ENCODE measurements at places on chromosomes 2 and 18.

DNA sequence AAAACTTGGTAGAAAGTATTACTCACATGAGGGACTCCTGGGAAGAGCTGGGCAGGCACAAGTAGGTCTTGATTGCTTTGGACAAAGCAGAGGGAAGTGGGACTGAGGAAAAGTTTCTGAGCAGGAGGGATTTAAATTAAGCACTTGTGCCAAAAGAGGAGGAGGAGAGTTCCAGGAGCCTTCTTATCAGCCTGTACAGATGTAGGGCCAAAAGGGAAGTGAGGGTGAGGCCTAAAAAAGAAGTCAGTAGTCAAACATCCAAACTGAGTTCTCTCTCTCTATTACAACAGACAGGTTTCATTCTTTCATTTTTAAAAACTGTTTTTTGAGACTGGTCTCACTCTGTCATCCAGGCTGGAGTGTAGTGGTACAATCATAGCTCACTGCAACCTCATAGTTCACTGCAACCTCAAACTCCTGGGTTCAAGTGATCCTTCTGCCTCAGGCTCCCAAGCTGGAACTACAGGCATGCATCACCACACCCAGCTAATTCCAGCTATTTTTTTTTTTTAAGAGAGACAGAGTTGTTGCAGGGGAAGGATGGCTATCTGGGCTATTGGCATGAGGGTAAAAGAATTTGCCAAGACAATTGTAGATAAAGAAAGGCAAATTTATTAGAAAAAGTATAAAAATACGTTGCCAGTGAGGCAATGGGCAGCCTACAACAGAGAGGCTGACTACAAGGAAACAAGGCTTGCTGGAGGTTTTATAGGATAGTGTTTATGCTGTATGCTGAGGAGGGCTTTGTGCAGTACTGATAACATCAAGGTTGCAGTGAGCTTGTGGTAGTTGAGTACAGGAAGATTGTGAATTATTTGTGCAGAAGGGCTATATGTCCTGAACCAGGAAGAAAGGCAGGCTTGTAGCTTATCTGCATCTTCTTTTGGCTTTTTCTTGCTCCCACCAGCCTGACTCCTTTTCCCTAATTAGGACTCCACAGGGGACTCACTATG lies 29.0 kb downstream of the CFAP210 start:
- DNase-seq = no peak

DNA sequence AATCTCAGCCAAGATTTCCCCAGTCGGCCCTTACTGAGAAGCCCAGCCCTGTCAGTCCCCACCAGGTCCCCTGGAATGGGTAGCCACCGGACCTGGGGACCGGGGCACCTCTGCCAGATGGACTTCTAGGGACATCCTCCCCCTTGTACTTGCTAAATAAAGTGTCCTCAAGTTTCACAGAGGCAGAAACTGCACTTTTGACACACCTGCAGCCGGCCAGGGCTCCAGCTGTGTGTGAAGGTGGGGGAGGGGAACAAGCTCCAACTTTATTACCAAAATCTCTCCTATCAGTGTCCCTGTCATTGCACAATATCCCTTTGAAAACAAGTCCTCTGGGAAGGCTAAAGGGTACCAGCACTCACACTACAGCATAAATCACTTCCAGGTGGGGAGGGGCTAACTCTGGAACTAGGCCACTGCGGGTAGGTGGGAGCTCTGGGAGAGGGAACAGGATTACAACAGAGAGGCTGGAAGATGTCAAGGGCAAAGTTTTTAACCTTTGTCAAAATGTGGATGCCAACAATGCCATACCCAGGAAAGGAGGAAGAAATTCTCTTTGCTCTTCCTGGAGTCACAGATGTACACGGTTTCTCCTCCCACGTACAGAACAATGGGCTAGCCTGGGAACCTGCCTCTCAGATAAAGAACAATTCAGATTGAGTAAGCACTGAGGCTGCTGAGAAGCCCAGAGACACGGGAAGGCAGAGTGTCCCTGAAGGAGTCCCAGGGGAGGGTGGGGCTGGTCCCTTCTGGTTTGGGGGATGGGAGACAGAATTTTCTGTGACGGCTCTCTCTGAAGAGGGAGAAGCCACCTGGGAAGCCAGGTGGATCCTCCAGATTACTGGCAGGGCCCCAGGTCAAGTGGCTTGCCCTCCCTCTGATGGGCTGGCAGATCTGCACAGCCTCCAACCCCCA lies 11.0 kb downstream of the SDC1 start:
- no peak for DNase-seq

- DNase-seq = no peak
Observed at GRCh38 chr2:85503851-85504777, 34.9 kb upstream of the MAT2A start.

- DNase-seq = no peak
Observed at GRCh38 chr18:54254265-54254758, 15.0 kb upstream of the POLI start.

- no peak for DNase-seq
Observed at GRCh38 chr2:50448556-50448955, 583.4 kb downstream of the NRXN1 start.

DNA sequence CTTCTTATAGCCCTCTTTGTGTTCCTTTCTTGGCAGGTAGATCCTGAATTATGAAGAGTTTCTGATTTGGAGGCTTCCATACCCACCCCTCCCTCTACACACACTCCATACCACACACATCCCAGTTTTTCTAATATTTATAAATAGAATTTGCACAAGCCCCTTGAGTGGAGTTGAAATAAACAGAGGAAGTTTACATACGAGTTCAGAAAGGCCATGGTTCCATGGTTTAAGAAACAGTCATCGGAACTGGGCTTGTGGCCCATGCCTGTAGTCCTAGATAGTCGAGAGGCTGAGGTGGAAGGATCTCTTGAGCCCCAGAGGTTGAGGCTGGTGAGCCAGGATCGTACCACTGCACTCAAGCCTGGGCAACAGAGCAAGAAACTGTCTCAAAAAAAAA lies 62.7 kb upstream of the TANC1 start:
- no peak for DNase-seq

- no peak for DNase-seq
Observed at GRCh38 chr2:43407935-43408334, 181.5 kb upstream of the ZFP36L2 start.

GRCh38 chr2:199378948-199379650 lies 78.6 kb downstream of the SATB2 start:
- DNase-seq = no peak

DNA sequence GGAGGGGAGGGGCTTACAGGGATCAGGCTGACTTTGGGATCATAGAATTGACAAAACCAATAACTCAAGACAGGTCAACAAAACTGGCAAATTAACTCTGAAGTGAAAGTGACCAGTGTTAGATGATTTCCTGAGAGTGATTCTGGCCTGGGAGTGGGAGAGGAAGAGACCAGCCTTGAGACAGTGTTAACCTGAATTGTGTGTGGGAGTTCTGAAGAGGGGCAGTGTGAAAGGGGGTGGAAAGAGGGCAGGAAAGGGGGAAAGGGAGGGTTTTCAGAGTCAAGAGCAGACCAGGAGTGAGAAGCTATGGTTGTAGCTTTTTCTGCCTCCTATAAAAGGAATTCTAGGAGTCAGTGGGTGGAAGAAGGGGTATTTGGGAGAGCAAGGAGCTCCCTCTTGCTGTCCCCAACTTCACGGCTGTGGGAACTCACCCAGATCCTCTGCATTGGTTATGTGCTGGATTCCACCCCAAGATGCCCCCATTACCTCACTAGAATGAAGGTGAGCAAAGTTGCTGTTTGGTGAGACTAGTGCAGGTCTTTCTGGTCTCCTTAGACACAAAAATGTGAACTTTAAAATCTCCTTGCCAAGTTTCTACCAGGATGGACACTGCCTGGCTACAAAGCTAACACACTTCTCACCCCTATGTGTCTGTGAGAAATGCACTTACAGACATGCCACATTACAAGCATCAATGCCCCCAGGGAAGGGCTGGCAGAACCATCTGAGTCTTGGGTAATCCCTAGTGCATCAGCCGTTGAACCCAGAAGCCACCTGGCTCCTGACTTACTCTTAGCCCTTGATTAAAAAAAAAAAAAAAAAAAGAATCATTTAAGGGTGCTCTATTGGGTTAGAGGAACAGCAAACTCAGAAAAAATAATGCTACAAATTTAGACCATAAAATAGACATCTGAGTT lies 61.6 kb downstream of the BMP10 start:
- no peak for DNase-seq

DNA sequence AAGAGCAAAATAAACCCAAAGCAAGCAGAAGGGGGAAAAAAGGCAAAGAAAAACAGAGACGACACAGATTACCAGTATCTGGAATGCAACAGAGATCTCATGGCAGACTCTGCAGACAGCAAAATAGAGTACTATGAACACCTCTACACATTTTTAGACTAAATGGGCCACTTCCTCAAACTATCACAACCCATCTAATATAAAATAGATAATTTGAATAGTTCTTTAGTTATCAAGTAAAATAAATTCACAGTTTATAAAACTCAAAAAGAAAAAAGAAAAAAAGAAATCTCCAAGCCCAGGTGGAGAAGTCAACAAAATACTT lies 16.6 kb downstream of the SESTD1 start:
- DNase-seq = no peak

- DNase-seq = peak; percentile 6
Observed at GRCh38 chr2:101150306-101151145, 656 bp downstream of the TBC1D8 start.

GRCh38 chr2:121237336-121237979 lies 47.5 kb downstream of the TFCP2L1 start:
- no peak for DNase-seq

- no peak for DNase-seq
Observed at GRCh38 chr2:28399956-28400355, 7.3 kb downstream of the FOSL2 start.

DNA sequence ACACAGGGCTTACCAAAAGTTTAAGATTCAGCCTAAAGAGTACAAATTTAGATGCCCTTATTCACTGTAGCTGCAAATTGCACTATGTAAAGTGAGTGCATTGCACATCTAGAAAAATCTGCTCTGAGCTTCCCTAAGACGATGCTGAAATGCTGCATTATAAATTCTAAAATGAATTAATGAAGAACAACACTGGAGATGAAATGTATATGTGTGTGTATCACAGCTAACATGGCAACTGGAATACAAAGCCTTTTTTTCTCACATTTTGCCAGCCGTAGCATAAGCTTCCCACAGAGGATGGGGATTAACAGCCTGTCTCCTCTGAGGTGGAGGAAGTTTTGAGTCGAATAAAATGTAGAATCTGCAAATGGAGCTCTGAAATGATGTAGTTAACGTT lies 338.3 kb upstream of the ZEB2 start:
- DNase-seq = no peak

- DNase-seq = no peak
Observed at GRCh38 chr2:197307236-197307932, 3.2 kb downstream of the ANKRD44 start.

DNA sequence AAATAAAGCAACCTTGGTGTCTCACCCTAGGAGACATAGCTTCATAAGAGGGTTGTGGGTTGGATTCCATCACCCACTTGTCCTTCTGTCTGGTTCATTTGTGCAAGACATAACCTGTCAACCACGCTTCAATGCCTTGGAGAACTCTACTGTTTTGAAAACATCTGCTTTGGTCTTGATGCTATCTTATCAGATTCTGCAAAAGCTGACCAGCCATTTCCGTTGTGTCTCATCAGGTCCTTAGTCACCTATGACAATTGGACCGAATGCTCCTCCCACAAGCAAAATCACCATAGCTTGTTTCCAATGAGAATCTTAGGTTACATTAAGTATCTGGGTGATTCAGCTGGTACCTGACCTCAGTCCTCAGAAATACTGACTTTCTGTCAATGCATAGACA lies 35.4 kb downstream of the STAT4 start:
- no peak for DNase-seq

- no peak for DNase-seq
Observed at GRCh38 chr18:51108330-51108729, 78.3 kb downstream of the SMAD4 start.

- DNase-seq = no peak
Observed at GRCh38 chr2:12397854-12398253, 318.9 kb upstream of the TRIB2 start.

DNA sequence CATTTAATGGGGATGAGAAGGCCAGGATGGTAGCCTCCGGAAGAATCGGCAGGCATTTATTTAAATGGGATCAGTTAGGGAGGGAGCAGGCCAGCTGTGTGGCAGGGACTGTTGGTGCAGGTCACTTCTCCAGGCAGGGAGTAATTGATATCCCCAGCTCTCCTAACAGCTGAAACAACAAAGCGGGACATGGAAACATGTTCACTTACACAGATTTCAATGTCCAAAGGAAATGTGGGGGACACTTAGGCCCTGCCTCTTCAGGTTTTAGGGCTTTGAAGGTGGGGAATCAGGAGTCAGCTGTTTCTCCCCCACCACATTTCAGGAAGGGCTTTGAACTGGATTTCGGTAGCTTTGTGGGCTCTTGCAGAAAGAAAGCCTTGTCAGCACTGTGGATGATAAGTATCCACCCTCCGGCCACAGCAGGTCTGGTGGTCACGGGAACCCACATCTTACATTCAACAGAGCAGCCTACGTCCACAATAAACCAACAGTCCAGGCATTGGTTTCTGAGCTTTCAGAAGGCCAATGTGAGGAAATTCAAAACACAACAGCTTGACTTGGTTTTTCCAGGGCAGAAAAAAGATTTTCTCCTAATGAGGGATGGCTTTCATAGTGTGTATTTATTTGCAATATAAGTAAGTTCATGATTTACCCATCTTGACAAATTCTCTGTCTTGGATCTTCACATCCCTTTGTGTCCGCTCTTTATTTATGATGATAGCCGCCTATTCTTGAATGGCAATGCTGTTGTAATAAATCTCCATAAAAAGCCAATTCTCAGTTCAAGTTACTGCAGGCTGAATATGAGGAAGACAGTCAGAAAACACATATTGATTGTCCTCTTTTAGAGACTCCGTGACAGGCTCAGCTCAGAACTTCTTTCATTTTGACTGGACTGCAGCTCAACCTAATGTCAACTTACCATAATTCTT lies 96.6 kb upstream of the NRP2 start:
- no peak for DNase-seq

DNA sequence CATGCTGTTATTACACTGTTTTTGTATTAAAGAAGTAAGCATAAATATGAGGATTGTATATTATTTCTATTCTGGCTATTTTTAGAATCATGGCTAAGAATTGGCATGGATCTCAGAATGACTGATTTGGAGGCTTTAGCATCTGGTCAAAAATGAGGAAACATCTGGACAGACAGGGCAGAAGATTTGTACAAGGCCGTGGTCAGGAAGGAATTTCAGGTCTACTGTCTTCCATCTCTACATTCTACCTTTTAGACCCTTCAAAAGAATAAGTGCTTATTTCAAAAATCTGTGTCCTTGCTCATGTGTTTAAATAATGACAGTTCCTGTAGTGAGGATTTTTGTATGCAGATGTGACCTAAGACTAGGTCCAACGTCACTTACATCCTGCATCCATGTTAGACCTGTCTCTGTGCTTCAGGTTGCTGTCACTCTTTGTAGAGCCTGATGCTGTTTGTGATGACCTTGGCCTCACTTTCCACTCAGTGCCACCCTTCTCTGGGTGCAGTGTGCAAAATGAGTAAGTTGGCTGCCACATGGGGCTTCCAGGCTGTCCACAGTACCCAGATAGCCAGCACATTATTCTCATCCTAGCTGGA lies 54.7 kb upstream of the B3GNT2 start:
- no peak for DNase-seq

GRCh38 chr2:129233751-129234406 lies 745.6 kb upstream of the RAB6C start:
- no peak for DNase-seq
